ENCODE measurements at places on chromosomes 3 and 15. TPM values are rescaled to one million over a fixed set of nuclear protein-coding genes. Genes with fewer than 3 reads are reported as not detected.

GRCh38 chr3:5187920-5188418, 462 bp downstream of the EDEM1 start:
- peak; percentile 65 for DNase-seq

GRCh38 chr3:16658925-16659793, 53.9 kb upstream of the DAZL start:
- DNase-seq = no peak

DNA sequence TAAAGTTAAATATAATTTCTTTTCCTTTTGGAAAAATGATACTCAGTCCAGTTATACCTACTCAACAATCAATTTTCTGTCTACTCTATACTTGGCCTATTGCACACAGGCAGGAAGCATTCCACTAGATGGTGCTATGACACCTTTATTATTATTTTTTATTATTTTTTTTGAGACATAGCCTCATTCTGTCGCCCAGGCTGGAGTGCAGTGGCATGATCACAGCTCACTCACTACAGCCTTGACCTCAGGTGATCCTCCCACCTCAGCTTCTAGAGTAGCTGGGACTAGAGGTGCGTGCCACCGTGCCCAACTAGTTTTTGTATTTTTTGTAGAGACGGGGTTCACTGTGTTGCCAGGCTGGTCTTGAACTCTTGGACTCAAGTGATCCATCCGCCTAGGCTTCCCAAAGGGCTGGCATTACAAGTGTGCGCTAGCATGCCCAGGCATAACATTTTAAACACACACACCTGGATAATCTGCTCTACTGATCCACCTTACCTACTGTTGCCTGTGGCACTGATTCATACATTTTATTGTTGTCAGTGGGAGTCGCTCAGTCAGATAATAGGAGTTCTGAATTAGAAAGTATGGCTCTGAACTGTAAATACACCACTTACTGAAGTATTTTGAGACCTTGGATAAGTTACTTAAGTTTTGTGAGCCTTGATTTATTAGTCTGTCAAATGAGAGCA, 56.2 kb downstream of the EIF3J start:
- no peak for DNase-seq

DNA sequence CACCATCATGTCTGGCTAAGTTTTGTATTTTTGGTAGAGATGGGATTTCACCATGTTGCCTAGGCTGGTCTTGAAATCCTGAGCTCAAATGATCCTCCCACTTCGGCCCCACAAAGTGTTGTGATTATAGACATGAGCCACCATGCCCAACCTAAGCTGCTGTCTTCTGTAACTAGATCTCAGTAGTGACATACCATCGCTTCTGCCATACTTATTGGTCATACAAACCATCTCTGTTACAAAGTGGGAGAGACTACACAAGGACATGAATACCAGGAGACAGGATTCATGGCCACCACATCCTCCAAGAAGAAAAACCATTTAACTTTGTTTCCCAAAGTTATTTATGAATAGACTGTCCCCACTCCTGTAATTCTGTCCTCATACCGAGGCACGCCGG, 81.3 kb downstream of the SMAD6 start:
- no peak for DNase-seq

DNA sequence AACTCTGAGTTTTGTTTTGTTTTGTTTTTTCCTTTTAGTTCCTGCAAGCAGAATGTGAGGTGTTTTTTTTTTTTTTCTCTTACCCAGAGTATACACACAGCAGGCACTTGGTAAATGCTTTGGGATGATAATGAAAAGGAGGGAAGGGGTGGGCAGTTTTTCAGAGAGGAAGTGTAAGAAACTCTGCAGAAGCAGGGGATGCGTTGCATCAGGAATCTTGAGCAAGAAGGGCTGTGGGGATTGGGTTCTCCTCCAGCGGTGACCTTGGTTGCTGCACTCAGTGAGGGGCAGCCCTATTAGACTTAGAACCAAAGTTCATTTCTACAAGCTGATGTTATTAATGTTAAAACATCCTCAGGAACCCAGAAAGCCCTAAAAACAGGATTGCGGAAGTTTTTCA, 32.2 kb upstream of the TMEM158 start:
- no peak for DNase-seq

- DNase-seq = peak; percentile 18
These were observed 933 bp downstream of the DZIP1L start for GRCh38 chr3:138114431-138114918.

GRCh38 chr15:66593219-66593780, 27.5 kb upstream of the LCTL start:
- DNase-seq = no peak

GRCh38 chr3:172355836-172356235, 92.4 kb downstream of the GHSR start:
- DNase-seq = peak; percentile 47

DNA sequence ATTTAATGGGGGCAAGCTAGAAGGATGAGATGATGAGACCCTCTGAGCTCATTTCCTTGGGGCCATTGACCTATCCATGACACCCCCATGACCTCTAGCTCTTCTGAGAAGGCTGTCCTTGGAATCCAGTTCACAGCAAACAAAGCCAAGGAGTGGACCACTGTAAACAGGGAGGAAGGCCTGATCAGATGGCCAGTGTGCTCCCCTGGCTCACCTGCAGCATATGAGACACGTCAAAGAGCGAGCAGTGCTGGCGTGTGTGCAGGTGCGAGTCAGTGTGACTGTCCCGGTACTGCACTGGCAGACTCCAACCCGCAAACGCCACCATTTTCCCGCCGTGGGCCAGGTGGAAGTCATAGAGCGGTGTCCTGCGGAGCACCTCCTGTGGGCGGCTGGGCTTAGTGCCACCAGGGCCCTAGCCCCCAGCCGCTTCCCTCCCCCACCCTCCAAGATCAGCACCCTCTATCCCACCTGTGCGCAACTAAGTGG, 339 bp downstream of the AMT start:
- no peak for DNase-seq

GRCh38 chr3:32821686-32822296, 4.0 kb downstream of the TRIM71 start:
- DNase-seq = peak; percentile 53

- no peak for DNase-seq
These were observed 208.8 kb upstream of the CTDSPL start for GRCh38 chr3:37652851-37653250.

GRCh38 chr15:40639677-40640076, 45.6 kb downstream of the KNL1 start:
- no peak for DNase-seq

DNA sequence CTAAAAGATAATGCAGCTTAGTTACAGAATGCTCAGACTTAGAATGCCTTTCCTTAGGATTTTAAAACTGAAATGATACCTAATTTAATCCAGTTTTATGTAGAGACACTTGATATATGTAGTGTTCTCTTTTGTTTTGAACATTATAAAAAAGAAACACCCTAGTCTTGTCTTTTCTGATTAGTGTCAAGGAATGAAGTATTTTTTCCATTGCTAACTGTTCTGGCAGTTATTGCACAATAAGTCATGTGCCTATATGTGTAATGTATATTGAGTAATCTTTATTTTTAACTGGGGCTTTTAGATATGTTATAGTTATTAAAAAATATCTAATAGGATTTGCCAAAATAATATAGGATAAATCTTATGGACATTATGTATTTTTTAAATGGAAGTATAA, 4.5 kb downstream of the ARL8B start:
- DNase-seq = peak; percentile 17

- no peak for DNase-seq
These were observed 1.3 kb upstream of the TMIE start for GRCh38 chr3:46699676-46700523.

- DNase-seq = no peak
These were observed 57.3 kb upstream of the SEC13 start for GRCh38 chr3:10378246-10378645.

DNA sequence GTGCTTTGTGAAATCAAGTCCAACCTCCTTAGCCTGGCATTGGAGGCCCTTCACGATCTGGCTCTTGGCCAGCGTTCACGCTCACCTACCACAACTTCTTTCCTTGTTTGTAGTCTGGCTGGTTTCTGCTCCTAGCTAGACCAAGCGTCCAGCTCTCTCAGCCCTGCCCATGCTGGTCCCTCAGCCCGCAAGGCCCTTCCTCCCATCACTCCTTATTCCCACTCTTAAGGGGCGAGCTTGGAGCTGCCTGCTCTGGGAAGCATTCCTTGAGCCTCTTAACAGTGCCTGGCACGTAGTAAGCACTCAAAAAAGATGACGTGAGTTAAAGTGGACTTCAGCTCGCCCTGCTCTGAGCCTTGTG, 8.7 kb downstream of the SLC6A6 start:
- no peak for DNase-seq

DNA sequence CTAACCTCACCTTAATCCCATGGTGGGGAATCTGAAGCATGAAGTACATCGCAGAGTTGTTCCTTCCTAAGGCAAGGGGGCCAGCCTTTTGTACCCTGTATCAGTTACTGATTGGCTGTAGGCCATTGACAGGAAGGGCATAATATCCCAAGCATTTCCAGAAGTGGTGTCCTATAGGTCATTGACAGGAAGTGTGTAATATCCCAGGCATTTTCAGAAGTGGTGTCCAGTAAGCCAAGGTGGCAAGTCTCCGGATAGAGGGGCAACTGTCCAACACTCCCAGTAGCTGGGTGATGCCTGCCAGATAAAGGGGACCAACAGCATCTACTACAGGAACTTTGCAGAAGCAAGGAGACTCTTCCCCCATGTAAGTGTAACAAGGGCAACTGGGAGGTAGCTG, 52.1 kb upstream of the MYRIP start:
- no peak for DNase-seq

- no peak for DNase-seq
These were observed 6.8 kb downstream of the ARL6IP5 start for GRCh38 chr3:69091389-69092029.

DNA sequence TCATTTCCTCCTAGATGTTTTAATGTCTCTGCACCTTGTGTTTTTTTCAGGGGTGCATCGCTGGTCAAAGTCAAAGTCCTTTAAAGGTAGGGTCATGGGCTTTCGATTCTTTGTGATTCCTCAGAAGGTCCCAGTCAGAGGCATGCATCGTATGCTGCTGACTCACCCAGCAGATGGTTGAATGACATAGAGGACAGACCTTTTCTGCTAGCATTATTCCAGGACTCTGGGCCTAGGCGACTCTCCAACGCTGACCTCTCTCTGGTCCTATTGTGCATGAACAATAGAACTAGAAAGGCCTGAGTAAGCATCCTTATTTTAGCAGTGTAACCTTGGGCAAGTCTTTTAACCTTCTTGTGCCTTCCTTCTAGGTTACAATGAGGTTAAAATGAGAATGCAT, 75.9 kb downstream of the DGKG start:
- no peak for DNase-seq

DNA sequence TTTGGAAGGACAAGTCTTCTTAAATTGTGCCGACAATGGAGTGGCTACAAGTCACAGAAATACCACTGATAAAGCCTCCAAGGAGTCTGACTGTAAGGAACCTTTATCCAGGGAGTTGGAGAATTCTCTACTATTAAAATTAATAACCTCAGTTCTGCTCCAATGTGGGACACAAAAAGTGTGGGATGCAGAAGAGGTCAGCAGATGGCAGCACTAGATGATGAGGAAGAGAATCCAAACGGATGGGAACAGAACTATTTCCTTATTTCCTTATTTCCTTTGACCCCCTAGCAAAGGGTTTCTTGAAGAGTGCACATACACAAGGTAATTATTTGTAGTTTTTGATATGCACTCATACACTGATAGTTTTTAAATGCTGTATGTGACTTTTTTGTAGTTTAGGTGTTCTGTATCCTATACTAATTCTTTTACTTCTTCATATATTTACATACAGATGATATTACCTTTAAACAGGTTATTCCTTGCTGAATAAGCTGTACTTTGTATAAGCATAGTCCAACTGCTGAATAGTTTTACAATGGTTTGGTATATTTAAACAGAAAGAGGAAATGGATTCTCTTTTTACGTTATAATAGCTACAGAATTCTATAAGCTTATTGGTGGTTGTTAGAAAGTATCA, 25.6 kb upstream of the NLGN1 start:
- peak; percentile 46 for DNase-seq

- DNase-seq = peak; percentile 28
These were observed 280.4 kb downstream of the CD47 start for GRCh38 chr3:107810171-107811071.

- no peak for DNase-seq
These were observed 20.9 kb upstream of the TEX9 start for GRCh38 chr15:56344336-56344735.

- no peak for DNase-seq
These were observed 2.9 kb upstream of the CAV3 start for GRCh38 chr3:8730656-8731055.

DNA sequence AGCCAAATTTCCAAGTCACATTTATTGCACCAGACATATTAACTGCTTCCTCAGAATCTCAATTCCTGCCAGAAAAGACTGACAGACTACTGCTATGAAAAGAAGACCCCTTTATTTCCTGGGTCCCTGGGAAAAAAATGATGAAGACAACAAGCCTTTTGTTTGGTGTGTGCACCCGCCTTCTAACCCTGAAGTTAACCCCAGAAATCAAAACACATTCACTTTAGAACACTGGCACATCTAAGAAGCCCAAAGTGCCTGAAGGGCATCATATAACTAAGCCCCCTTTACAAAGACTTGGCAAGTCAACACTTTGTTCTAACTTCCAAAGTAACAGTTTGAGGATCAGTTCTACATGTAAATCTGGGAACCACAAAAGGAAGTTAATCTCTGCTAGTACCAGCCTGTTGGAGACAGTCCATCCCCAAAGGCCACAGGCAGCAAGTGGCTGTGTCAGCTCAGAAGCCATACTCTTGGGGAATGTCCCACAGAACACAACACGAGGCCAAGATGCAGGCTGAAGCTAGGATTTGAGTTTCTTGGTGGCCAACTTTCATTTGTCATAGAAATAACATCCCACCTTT, 16.3 kb upstream of the ATP1B3 start:
- DNase-seq = no peak

DNA sequence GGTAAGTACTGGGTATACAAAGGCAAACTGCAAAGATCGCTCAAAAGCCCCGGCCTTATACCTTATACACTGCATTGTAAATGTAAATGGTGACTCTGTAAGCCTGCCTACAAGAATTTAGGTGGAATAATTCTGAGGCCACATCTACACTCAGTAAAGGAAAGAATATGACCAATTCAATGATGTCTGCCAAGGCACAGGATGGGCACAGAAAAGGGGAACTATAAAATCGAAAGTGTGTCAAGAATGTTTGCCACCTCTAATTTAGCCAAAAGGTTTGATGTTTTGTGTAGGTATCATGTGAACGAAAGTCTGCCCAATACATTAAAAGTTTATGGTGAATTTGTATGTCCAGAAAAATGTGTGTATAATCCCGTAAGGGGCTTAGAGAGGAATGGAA, 96.1 kb downstream of the FOXP1 start:
- DNase-seq = no peak

- no peak for DNase-seq
These were observed 208.3 kb upstream of the RBMS3 start for GRCh38 chr3:29072611-29073010.

GRCh38 chr15:90840954-90841353, 27.4 kb upstream of the FURIN start:
- DNase-seq = peak; percentile 37

- no peak for DNase-seq
These were observed 175.4 kb downstream of the EBLN2 start for GRCh38 chr3:73236867-73237266.

- no peak for DNase-seq
These were observed 266.7 kb upstream of the ATP10A start for GRCh38 chr15:26129852-26130251.

The EIF2B5 gene
- 41.0 TPM for polyA plus RNA-seq

The FGF7 gene
- polyA plus RNA-seq = 11.2 TPM

The GPR62 gene
- not detected for polyA plus RNA-seq

The SEMA3F gene
- polyA plus RNA-seq = 16.8 TPM

The EPB42 gene
- 0.47 TPM for polyA plus RNA-seq

The GHRL gene
- polyA plus RNA-seq = 12.0 TPM

The QTRT2 gene
- 7.8 TPM for polyA plus RNA-seq

The GABRB3 gene
- 1.8 TPM for polyA plus RNA-seq

The LSAMP gene
- 16.6 TPM for polyA plus RNA-seq

The PLA2G4D gene
- not detected for polyA plus RNA-seq

The RARB gene
- 22.2 TPM for polyA plus RNA-seq

The POLQ gene
- polyA plus RNA-seq = 1.3 TPM

Data from hepatocyte (in vitro differentiated cells).